Esophagus squamous epithelium (tissue), 5 donors: ENCODE measurements at places on chromosomes 6 and 20. TPM values are rescaled to one million over a fixed set of nuclear protein-coding genes. Genes with fewer than 3 reads are reported as not detected.

GRCh38 chr20:49831022-49831769 lies 18.6 kb downstream of the SLC9A8 start:
- peaks cover 6% of the 10 kb centered on the region for H3K36me3 ChIP-seq
- H3K4me3 ChIP-seq: no peak overlapping the region
- H3K27me3 ChIP-seq: no peaks in the 10 kb centered on the region
- no peak overlapping the region for H3K27ac ChIP-seq
- no peak for DNase-seq
- H3K4me1 ChIP-seq: no peaks in the 10 kb centered on the region

DNA sequence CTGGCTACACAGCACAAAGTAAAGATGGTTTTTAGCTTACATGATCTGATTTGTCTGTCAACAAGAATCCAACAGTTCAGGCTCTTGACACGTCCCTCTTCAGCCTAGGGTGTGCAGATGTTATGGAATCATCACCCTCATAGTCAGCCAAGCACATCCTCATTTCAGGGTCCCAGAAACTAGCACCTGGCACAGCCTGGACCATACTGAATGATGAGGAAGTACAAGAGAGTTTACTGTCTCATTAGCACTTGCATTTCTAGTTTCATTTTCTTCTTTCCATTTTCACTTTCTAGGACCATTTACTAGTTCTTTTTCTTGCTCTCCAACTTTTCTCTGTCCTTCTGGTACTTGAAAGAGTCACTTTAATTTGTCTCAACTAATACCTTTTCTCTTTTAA lies 6.5 kb downstream of the RIPOR2 start:
- no peak overlapping the region for H3K4me3 ChIP-seq
- no peak overlapping the region for H3K27ac ChIP-seq

The GINS1 gene
- 4.2 TPM for total RNA-seq

The BMP2 gene
- 7.6 TPM for total RNA-seq

- H3K27ac ChIP-seq: no peak overlapping the region
- no peaks in the 10 kb centered on the region for H3K27me3 ChIP-seq
- H3K4me1 ChIP-seq: no peaks in the 10 kb centered on the region
- no peak for DNase-seq
These were observed 104.9 kb downstream of the SESN1 start for GRCh38 chr6:108989700-108990099.

GRCh38 chr20:44233436-44234016 lies 13.6 kb upstream of the GDAP1L1 start:
- H3K4me1 ChIP-seq: no peaks in the 10 kb centered on the region
- H3K27ac ChIP-seq: no peak overlapping the region
- no peaks in the 10 kb centered on the region for H3K27me3 ChIP-seq
- no peak overlapping the region for H3K4me3 ChIP-seq
- no peak for DNase-seq

The ALDH5A1 gene
- 4.0 TPM for total RNA-seq

- H3K27me3 ChIP-seq: no peaks in the 10 kb centered on the region
- H3K4me3 ChIP-seq: no peak overlapping the region
- no peak for DNase-seq
- H3K27ac ChIP-seq: no peak overlapping the region
- H3K4me1 ChIP-seq: no peaks in the 10 kb centered on the region
These were observed 299.8 kb downstream of the CD83 start for GRCh38 chr6:14417377-14417776.

DNA sequence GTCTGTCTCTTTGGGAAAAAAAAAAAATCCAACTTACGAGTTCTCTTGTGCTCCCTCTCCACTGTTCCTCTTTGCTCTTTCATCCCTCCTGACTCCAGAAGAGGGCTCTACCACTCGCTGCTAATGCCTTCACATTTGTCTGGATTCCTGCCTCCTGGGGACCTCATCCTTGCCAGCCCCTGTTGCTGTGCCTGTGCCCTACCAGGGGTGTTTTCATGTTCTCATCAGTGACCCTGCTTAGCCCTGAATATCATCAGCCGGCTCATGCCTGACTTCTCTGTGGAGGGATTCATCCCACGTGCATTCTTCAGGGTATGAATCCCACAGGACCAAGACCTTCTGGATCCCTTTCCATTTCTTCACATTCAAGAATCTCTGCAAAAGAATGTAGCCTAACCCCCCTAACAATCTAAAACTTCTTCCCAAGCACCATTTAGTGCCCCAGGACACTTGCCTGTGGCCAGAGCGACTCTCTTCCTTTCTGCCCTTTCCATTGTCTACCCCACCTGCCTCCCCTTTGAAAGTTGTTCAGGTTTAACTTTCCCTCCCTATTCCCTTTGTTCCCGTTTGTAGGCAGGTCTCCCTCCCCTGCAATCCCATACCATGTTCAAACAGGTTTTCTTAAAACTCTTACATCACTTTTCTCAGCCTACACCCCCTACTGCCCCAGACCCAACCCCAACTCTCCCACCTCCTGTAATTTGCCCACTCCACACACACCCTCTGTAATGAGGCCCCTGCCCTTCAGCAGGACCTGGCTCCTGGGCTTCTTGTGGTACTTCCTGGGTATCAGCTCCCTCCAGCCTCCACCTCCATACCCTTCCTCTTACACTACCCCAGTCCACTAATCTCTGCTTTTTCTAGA lies 50.2 kb downstream of the RREB1 start:
- peaks cover 52% of the 10 kb centered on the region for H3K4me1 ChIP-seq
- no peaks in the 10 kb centered on the region for H3K36me3 ChIP-seq
- no peak overlapping the region for H3K4me3 ChIP-seq
- no peak for DNase-seq
- no peaks in the 10 kb centered on the region for H3K27me3 ChIP-seq

The PRDM13 gene
- not detected for total RNA-seq

The TMC2 gene
- not detected for total RNA-seq

The TP53TG5 gene
- not detected for total RNA-seq

DNA sequence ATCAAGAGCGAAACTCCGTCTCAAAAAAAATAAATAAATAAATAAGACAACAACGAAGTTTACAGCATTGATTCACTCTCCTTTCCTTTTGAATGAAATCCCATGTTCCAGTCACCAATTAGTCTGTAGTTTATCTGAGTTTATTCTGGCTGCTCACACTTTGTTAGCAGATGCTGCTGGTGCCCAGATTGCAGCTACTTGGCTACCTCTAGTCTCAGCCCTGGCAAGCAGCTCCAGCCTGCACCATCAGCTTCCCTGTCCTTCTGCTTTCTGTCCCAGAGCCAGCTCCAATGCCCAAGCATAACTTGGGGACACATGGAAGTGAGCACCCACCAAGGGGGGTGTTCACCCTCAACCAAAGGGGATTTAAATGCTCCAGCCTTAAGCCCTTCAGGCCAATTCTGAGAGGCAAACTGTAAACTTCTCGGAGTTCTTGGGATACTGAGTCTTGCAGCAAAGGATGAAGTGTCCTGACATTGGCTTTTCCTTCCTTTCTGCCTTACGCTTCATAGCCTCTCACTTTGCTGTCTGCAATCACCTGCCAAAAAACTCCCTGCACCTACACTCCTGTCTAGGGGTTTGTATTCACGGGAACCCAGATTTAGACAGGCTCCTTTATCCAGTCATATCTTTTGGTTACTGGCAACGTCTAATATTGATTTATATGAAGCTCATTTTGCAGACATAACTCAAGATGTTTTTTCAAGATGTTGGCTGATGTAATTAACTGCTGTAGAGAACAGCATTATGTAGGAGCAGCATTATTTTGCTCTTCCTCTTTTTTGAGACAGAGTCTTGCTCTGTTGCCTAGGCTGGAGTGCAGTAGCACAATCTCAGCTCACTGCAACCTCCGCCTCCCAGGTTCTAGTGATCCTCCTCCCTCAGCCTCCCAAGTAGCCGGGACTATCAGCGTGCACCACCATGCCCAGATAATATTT lies 9.8 kb upstream of the TASP1 start:
- peaks cover 23% of the 10 kb centered on the region for H3K4me1 ChIP-seq
- no peaks in the 10 kb centered on the region for H3K36me3 ChIP-seq
- H3K4me3 ChIP-seq: no peak overlapping the region
- no peak for DNase-seq
- H3K27ac ChIP-seq: no peak overlapping the region
- H3K27me3 ChIP-seq: no peaks in the 10 kb centered on the region

The ZNF335 gene
- total RNA-seq: 21.7 TPM
